Right atrium auricular region (tissue), 2 donors: ENCODE measurements at places on chromosomes 6 and 20. TPM values are rescaled to one million over a fixed set of nuclear protein-coding genes. Genes with fewer than 3 reads are reported as not detected.

BPIFA1 gene
- total RNA-seq = not detected

GRCh38 chr20:4794846-4795245, 73.1 kb downstream of the PRND start:
- no peaks in the 10 kb centered on the region for H3K4me1 ChIP-seq
- no peak for DNase-seq
- H3K4me3 ChIP-seq = no peak overlapping the region
- no peaks in the 10 kb centered on the region for H3K36me3 ChIP-seq
- H3K27ac ChIP-seq = no peak overlapping the region
- no peaks in the 10 kb centered on the region for H3K27me3 ChIP-seq

- no peak for DNase-seq
- peaks cover 35% of the 10 kb centered on the region for H3K36me3 ChIP-seq
- H3K27ac ChIP-seq = no peak overlapping the region
- no peaks in the 10 kb centered on the region for H3K4me1 ChIP-seq
- no peak overlapping the region for H3K4me3 ChIP-seq
- H3K27me3 ChIP-seq = no peaks in the 10 kb centered on the region
Observed at GRCh38 chr6:10759312-10759839, 11.8 kb downstream of the TMEM14B start.

- no peak for DNase-seq
- H3K4me3 ChIP-seq = no peak overlapping the region
- H3K36me3 ChIP-seq = no peaks in the 10 kb centered on the region
- no peak overlapping the region for H3K27ac ChIP-seq
- no peaks in the 10 kb centered on the region for H3K4me1 ChIP-seq
Observed at GRCh38 chr6:73418081-73418741, 23.6 kb downstream of the DDX43 start.
